Activated T-cell treated with anti-CD3 and anti-CD28 coated beads for 24 hours (primary cell): ENCODE measurements at places on chromosomes 3 and 15.

DNA sequence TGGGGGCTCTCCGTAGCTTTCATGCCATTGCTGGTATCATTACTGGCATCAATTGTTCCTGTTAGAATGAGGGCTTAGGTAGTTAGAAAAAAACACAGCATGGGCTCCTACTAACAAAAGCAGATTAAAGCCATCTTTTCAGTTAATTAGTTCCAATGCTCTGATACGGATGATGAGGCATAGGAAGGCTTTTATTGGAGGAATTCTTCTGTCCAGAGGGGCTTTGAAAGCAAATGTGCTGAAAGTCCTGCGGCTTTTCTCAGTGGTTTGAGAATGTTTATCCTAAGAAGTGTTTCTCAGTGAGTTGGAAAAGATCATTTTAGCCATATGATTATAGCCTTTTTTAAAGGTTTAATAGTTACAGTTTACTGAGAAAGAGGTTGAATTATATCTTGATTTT is 198.5 kb downstream of the THSD4 start:
- no peak for DNase-seq

DNA sequence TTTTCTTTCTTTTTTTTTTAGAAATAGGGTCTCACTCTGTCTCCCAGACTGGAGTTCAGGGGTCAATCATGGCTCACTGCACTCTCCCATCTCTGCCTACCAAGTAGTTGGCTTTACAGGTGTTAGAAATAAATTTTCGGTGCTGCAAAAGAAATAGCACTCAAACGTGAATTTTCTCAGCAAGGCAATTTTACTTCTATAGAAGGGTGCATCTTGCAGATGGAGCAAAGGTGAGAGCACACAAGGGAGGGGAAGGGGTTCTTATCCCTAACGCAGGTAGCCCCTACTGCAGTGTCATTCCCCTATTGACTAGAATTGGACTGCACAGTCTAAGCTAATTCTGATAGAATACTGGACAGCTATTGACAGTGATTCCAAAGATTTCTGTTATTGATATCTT is 6.8 kb upstream of the FBLN2 start:
- no peak for DNase-seq

GRCh38 chr3:17749281-17749680 is 6.8 kb upstream of the TBC1D5 start:
- DNase-seq = no peak

- no peak for DNase-seq
Measured at GRCh38 chr15:96058103-96058851, 272.2 kb upstream of the NR2F2 start.

DNA sequence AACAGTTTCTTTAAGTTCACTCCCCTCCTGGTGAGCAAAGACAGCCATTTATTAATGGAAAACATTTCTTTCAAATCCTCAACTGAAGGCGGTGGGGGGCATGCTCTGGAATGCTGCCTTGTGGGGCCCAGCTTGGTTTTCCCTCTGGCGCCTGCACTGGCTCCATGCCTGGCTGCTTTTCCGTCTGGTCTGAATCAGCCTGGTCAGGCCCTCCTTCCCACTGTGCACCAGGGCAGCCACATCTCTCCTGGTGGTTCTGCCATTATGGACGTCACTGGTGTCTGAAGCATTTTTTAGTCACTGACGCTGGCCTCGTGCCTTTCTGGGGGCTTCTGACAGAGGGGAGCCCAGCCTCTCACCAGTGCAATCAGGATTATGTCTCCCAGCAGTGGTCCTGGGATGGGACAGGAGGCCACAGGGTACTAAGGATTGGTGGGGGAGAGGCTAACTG is 57.6 kb upstream of the APEH start:
- no peak for DNase-seq

- no peak for DNase-seq
Measured at GRCh38 chr15:77387365-77388105, 32.4 kb downstream of the PEAK1 start.

GRCh38 chr15:33031324-33031821 is 163.1 kb downstream of the FMN1 start:
- DNase-seq = no peak

DNA sequence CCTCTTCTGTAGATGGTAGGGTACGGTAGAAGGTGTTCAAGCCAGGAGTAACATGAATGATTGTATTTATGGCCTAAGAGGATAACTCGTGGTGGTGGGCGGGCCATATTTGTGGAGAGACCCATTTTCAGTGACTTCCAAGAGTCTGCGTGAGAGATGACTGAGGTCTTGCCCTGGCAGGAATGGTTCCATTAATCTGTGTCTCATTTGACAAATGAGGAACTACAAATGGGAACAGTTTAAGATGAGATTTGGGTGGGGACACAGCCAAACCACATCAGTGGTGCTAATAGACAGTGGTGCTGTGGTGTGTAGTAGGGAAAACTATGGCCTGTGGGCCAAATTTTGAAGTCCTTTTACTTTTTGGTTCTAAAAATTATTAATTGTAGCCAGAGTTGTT is 47.1 kb downstream of the FLNB start:
- no peak for DNase-seq

GRCh38 chr3:150762662-150763121 is 277 bp downstream of the SIAH2 start:
- DNase-seq = no peak

DNA sequence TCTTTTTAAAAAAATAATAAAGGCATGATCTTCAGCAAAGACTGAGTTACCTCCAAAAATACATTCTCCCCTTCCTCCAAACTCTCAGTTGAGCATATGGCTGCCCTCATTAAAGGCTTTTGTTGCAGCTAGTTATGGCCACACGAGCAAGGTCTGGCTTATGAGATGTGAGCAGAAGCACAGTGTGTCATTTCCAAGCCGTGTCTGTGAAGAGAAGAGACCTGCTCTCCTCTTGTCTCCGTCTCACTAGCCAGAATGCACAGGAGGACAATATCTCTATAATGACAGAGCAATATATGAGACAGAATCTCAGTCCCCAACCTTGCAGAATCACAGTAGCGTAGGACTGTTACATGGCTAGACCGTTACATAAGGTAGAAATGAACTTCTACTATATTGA is 152.3 kb downstream of the MAGI1 start:
- DNase-seq = no peak

GRCh38 chr15:40272485-40273056 is 10.3 kb downstream of the ANKRD63 start:
- DNase-seq = no peak

GRCh38 chr3:132135628-132136333 is 101.0 kb upstream of the CPNE4 start:
- DNase-seq = no peak

- DNase-seq = no peak
Measured at GRCh38 chr3:5186858-5187155, 700 bp upstream of the EDEM1 start.

DNA sequence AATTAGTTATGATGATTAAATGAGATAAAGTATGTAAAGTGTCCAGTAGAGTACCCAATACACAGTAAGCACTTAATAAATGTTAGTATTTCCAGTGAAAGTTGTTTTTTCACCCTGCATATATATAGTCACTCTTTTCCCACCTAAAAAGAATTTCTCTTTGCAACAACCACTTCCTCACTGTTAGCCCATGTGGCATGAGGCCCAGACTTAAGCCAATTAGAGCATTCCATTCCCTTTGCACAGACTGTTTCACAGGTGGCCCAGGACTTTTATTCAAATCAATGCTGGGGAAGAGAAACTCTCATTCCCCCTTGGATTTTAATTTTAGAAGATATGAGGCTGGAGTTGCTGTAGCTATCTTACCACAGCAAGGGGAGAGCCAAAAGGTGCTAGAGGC is 3.7 kb downstream of the IFT80 start:
- DNase-seq = no peak

GRCh38 chr3:119318876-119319275 is 24.7 kb downstream of the ARHGAP31 start:
- DNase-seq = no peak

DNA sequence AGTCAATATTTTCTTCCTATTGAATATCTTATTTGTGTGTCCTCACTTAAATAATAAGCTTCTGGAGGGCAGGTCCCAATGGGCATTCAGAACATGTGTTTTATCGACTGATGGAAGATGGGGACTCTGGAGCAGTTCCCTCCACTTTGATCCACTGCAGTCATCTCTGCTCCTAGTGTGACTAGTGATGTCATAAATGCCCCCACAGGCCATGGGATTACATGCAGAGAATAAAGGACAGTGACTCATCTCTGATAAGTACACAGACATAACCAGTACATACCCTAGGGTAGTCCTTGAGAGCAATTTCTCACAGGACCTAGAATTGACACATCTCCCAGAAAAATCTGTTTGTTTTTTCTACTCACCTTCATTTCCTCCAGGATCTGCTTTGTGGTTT is 49.4 kb upstream of the FMN1 start:
- no peak for DNase-seq

- no peak for DNase-seq
Measured at GRCh38 chr15:51054535-51054934, 40.2 kb downstream of the TNFAIP8L3 start.

DNA sequence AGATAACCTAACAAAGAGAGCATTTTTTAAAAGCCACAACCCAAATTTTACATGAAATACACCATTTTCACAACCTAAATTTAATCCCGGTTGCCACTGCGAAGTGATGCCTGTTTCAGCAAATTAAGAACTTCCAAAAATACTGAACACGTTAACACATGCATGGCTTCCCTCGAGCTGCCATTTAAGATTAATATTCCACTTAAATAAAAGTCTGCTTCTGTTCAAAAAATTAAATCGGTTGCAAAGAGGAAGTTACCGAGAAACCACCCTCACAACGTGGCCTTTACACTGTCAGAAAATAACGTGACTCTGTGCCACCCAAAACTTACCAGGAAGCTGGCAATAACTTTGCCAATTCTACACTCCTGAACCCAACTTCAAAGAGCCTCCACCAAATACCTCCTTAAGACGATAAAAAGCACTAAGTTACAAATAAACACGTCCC is 1.2 kb downstream of the TBL1XR1 start:
- DNase-seq = no peak

DNA sequence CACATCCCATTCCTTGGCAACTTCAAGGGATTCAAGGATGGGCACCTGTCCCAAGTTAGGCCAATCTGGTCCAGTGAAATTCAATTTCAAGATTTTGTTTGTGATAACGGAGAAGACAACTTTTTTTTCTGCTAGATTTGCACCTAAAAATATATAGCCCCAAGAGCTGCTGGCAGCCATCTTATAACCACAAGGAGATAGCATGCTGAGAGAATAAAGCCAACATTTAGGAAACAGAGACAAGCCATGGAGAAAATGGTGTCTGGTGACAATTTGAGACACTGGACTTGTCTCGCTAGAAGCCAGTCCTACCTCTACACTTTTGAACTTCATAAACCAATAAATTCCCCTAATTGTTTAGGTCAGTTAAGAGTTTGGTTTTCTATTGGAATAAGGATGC is 5.4 kb downstream of the PARL start:
- DNase-seq = no peak

- DNase-seq = peak; percentile 59
Measured at GRCh38 chr15:67863442-67863987, 23.7 kb upstream of the RNU6-1 start.

GRCh38 chr3:103512595-103512994 is 1077.8 kb downstream of the ZPLD1 start:
- DNase-seq = no peak

- no peak for DNase-seq
Measured at GRCh38 chr3:186599785-186600166, 13.1 kb upstream of the AHSG start.

DNA sequence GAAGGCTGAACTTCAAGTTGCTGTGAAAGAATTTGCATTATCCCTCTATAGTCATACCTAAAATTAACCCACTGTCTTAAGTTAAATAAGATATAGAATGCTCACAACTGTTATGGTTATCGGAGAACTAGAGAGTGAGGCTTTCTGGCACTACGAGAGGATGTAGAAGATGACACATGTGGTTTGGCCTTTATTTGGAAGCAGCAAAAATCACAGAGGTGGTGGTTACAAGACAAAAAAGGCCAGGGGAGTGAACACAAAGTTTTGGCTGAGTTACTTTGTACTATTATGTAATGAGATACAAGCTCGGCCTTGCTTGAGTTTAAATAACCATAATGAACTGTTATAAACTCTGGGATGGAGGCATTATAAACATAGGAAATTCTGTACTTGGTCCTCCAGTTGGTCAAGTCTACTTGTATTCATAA is 78.3 kb upstream of the ICE2 start:
- no peak for DNase-seq

GRCh38 chr3:135878501-135878900 is 87.0 kb upstream of the PPP2R3A start:
- DNase-seq = no peak

- no peak for DNase-seq
Measured at GRCh38 chr3:53913401-53913800, 21.7 kb upstream of the SELENOK start.

DNA sequence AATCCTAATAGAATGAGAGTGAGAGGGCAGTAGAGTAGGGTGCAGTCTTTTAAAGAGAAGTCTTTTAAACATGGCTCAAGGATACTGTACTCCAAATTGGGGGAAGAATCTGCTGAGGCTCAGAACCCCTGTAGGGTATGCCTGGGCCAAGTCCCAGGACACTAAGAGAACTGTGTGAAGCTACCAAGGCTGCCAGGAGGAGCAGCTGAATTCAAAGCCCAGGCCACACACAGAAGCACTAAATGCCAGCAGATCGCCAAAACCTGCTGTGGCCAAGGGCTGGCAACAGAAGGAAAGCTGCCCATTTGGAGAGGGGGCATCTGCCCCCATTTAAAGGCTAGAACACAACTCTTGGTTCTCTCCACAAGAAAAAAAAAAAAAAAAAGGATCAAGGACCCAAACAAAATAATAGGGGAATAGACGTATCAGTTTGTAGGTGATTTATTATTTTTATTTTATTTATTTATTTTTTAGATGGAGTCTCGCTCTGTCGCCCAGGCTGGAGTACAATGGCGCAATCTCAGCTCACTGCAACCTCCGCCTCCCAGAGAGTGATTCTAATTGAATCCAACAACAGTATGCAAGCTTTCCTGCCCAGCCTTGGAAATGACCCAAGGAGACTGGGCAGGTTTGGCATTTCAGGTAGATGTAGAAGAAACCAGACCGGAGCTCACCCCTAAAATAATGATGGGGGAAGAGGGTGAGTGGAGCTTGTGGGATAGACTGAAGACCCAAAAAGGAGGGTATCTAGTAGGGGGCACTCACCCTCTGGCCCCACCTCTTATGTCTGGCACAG is 279.0 kb upstream of the WNT5A start:
- DNase-seq = no peak

DNA sequence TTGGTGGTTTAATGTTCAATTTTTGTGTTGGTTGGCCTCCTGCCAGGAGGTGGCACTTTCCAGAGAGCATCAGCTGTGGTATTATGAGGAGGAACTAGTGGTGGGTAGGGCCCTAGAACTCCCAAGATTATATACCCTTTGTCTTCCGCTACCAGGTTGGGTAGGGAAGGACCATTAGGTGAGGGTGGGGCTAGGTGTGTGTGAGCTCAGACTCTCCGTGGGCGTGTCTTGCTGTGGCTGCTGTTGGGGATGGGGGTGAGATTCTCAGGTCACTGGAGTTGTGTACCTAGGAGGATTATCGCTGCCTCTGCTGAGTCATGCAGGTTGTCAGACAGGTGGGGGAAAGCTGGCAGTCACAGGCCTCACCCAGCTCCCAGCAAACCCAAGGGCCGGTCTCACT is 187.1 kb downstream of the DPH6 start:
- no peak for DNase-seq

GRCh38 chr15:24856397-24857390 is 98.1 kb upstream of the SNRPN start:
- DNase-seq = no peak

GRCh38 chr3:157107644-157108133 is 52.3 kb downstream of the CCNL1 start:
- no peak for DNase-seq
